ENCODE measurements at places on chromosomes 5 and 9.

DNA sequence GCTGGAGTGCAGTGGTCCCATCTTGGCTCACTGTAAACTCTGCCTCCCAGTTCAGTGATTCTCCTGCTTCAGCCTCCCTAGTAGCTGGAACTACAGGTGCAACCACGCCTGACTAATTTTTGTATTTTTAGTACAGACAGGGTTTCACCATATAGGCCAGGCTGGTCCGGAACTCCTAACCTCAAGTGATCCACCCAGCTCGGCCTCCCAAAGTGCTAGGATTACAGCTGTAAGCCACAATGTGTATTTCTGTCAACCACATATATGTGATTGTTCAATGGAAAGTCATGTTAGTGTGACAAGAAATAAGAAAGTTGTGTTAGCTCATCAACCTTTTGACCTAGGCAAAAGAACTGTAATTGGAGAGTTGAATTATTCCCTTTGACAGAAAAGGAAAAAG lies 677.1 kb upstream of the CHD1 start:
- DNase-seq, result no peak

DNA sequence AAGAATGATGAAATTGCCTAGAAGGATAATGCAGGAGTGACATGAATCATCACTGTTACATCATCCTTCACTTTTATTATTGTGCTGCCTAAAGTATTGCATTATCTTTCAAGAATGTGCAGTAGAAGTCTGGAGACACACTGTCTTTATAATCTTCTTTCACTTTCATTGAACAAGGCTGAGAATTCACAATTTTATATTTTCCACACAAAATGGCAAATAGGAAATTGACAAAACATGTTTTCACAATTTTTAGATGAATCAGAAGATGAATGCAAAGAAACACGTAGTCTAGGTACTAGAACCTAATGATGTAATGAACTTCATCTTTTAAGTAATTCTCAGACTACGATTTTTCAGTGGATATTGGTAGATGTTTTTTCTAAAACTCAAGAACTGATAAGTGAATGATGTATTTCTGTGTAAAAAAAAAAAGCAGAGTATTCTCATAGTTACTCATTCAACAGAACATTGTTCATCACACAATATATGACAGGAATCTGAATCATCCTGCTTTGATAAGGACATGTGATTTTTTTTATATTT lies 131.5 kb upstream of the GRHPR start:
- DNase-seq, result no peak

GRCh38 chr9:98071737-98072136 lies 15.2 kb downstream of the NANS start:
- DNase-seq, result no peak

- DNase-seq, result no peak
Observed at GRCh38 chr5:18091758-18092157, 457.5 kb downstream of the TAF11L14 start.

DNA sequence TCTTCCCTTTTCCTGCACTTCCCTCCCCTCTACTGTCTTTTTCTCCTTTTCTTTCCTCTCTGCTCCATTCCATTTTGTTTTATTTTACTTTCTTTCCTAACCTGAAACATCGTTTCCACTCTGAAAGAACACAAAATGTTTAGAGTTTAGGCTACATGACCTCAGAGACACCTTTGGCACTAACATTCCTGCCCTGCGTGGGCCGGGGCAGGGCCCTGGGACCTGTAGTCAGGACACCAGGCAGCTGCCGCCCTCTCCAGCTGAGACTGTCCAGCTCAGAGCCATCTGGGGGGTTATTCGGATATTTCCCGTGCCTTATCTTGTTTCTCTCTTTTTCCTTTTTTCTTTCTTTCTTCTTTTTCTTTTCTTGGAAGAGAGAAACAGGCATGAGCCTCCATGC lies 58.3 kb upstream of the ERCC6L2 start:
- DNase-seq, result no peak
